ENCODE measurements at places on chromosomes 4 and X.

GRCh38 chr4:60404027-60404426, 796.1 kb upstream of the ADGRL3 start:
- DNase-seq = no peak

DNA sequence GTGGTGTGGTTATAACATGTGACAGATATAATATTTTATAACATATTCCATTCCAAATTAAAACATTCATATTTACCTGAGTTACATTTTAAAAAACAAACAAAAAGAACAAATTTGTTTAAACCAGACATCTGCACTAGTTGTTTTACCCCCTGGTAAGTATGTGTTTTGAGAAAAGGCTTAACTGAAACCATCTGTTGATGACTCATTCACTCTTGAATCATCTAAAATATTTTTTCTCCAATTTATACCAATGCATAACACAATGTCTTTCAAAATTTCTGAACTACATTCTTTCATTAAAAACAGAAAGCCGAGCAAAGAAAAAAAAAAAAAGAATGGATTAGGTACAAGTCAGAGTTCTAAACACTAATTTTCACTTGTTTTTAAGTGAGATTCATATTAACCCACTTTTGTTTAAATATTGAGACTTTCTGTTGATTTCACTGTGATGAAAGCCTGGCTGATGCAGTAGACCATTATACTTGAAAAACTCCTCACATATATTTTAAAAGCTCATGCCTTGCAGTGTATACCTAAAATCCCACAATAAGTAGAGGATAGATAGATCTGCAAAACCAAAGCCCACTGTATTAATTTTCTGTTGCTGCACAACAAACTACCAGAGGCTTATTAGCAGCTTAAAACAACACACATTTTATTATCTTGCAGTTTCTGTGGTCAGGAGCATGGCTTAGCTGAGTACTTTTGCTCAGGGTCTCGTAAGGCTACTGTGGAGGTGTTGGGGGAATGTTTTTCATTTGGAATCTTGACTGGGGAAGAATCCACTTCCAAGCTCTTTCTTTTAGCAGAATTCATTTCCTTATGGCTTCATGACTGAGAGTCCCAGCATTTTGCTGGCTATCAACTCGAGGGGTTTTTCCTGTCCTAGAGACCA, 221.5 kb downstream of the PCDH18 start:
- no peak for DNase-seq

DNA sequence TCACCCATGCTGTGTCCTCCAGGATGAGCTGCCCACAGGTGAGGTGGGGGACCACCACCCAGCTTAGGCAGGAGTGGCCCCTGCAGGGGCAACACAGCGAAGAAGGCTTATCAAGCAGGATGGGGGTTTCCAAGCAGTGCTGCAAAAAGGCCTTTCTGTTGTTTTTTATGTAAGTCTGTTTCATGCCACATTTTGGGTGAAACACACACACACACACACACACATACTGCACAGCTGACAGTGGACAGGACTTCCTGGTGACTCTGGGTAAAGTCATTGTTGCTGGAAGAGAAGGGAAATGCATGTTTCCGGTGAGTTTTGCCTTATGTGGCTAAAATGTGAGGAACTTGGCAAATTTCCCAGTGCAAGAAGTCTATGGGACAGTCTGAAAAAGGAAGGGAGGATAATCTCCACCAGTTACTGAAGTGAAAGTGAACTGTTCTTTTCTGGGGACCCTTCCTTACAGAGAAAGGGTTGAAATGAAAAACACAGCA, 119.2 kb downstream of the IRF2 start:
- DNase-seq = peak; percentile 6

- no peak for DNase-seq
Observed at GRCh38 chr4:1323635-1324442, 23.2 kb upstream of the UVSSA start.

DNA sequence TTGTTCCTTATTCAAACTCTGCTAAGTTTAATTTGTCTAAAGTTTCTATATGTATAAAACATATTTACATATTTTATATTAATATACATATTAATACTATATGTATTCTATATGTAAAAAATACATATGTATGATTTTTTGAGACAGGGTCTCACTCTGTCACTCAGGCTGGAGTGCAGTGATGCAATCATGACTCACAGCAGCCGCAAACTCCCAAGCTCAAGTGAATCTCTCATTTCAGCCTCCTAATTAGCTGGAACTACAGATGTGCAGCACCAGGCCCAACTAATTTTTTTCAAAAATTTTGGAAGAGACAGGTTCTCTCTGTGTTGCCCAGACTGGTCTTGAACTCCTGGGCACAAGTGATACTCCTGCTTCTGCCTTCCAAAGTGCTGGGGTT, 684.9 kb downstream of the TRAM1L1 start:
- no peak for DNase-seq

DNA sequence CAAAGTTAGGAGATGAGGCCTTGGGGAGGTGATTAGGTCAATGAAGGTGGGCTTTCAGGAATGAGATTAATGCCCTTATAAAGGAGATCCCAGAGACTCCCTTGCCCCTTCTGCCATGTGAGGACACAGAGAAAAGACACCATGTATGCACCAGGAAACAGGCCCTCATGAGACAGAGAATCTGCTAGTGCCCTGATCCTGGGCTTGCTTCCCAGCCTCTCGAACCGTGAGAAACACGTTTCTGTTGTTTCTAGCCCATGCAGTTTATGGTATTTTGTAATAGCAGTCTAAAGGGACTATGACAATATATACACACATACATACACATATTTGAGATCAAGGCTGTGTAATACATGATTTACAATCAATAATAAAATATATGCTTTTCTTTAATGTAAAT, 41.4 kb upstream of the ENPP6 start:
- DNase-seq = no peak

GRCh38 chr4:39304651-39305050, 61.5 kb downstream of the RFC1 start:
- DNase-seq = no peak

DNA sequence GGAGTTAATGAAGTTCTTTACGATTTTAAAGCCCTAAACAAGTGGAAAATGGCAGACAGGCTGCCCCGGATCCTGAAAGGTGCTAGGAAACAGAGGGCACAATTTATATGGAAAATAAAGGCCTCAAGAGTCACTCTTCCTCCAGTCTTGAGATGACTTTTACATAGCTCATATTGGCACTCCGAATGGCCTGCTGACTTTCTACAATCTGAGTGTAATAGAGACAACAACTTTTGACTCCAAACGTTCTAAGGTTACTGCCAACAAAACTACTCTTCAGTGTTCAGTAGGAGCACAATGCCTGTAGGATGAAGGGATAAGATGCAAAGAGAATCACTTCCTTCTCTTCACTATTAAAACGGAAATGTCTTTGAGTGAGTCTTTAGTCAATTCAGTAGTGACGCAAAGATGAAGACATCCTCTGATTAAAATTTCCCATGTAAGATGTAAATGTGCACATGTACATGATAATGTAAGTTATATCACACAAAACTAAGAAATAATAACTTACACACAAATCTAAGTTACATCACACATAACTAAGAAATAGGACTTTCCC, 40.5 kb downstream of the VEGFC start:
- no peak for DNase-seq

- no peak for DNase-seq
Observed at GRCh38 chrX:149877157-149877556, 3.8 kb upstream of the MAGEA8 start.

Data from naive thymus-derived CD4-positive, alpha-beta T cell (primary cell).